ENCODE measurements at places on chromosomes 11 and 22.

DNA sequence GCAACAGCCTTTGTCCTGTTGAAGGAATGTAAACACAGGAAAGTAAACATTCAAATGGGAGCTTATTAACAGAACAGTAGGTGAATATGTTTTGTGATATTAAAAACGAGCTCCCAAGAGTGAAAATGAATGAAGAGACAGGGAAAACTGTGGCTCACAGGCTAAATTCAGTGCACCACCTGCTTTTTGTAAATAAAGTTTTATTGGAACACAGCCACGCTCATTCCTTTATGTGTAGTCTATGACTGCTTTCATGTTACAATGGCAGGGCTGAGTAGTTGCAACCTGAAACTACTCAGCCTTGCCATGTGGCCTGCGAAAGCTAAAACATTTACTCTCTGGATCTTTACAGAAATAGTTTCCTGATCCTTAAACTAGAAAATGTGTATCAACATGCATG is 136.9 kb downstream of the MYO18B start:
- DNase-seq, result no peak

- no peak for DNase-seq
Measured at GRCh38 chr11:44912270-44912987, 38.3 kb downstream of the TP53I11 start.

DNA sequence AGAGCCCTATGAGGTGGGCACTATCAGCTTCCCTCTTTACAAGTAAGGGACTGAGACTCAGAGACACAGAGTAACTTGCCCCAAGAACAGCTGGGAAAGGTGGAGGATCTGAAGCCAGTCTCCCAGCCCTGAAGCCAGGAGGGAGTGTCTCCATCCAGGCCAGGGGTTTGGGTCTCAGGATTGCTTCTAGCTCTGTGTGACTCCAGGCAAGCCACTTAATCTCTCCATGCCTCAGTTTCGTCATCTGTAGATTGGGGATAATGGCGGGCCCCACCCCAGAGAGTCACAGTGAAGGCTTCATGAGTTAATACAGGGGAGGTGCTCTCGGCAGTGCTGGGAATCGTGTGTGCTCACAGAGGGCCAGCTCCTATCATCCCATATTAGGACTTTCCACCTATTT is 10.5 kb downstream of the MAP4K2 start:
- DNase-seq, result no peak

DNA sequence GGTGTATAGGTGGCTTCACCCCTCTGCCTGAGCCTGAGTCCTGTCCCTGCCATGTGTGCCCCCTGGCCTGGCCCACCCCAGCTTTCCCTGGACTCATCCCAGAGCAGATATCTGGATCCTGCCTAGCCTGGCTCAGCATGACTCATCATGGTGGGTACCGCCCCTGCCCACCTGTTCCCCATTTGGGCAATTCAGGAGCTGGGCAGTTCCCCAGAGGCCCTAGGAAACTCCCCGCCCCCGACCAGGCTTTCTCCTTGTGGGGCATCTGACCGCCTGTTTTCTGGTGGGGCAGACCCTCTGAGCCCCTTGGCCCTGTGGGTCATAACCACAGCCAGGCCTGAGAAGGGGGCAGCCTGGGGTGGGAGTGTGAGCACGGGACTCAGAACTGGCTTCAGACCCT is 4.4 kb downstream of the TSPO start:
- no peak for DNase-seq

GRCh38 chr11:78420255-78420764 is 2.7 kb upstream of the GAB2 start:
- peak; percentile 83 for DNase-seq

GRCh38 chr22:32971276-32971675 is 86.9 kb downstream of the SYN3 start:
- DNase-seq, result no peak

GRCh38 chr11:112771851-112772250 is 189.4 kb upstream of the NCAM1 start:
- peak; percentile 58 for DNase-seq

DNA sequence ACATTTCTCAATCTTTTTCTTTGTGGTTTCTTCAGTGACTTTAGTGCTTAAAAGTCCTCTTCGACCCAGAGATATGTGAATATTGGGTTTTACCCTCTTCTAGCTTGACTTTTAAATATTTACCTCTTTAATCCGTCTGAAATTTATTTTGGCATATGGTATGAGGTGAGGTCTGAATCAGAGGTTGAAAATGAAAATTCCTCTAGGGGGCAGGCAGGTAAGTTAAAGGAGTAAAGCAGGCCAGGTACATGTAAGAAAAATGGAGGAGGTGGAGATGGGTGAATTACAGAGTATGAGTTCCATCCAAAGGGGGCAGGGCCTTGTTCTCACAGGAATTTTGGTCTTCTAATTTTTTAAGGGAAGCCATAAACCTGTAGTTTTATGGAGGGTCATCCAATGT is 263.8 kb upstream of the NARS2 start:
- DNase-seq, result no peak

DNA sequence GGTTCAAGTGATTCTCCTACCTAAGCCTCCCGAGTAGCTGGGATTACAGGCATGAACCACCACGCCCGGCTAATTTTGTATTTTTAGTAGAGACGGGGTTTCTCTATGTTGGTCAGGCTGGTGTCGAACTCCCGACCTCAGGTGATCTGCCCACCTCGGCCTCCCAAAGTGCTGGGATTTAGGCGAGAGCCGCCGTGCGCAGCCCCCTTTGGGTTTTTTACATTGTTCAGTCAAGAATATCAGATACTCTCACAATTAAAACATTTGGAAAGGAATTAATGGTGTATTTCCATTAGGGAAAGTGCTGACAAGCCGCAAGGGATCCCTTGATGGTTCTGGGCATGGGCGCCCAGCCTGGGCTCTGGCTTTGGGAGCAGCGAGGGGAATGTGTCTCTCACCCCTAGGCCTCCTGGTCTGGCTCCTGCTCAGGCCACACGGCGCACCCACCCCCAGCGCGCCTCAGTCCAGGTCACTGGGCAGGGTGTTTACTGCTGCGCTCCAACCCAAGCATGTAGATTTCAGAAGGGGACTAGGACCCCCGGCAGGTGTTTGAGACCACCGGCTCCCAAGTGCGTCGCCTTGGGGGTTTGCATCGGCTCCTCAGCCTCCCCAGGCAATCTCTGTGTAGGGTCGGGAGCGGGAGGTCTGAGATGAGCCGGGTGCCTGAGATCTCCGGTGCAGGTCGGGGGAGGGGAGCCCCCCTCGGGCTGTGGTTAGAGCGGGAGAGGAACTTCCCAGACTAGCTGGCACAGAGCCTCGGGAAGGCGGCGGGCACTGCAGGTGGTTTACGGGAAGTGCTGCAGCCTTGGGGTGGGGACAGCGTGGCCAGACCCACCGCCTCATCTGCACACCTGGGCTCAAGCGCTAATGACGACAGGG is 809 bp upstream of the IRF7 start:
- no peak for DNase-seq

- DNase-seq, result no peak
Measured at GRCh38 chr11:57071829-57072228, 83.1 kb downstream of the OR5AK2 start.

DNA sequence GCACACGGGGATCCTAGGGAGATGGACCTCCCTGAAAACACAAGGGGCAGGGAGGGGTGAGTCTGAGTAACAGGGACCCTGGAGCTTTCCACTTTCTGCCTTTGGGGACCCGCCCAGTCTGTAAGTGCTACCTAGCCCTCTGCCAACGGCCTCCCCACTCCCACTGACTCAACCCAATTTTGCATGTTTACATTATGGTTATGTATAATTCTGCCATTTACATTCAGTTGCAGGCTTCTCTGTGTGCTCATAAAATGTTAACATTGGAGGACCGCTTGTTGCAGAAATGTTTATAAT is 105.8 kb downstream of the DSCAML1 start:
- no peak for DNase-seq

DNA sequence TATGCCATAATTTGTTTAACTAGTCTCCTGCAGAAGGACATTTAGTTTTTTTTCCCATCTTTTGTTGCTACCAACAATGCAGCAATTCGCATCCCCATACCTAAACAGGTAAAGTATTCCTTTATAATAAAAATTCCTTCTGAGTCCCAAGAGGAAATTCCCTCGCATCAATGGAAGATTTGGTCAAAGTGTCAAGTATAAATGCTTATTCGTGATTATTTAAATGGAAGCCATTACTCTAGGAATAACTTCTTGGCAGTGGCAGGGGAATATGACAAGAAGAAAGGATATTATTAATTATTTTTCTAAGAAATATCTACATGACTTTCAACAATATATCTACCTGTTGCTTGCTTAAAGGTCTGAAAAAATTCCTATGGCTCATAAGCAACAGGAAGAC is 25.6 kb downstream of the RNF141 start:
- no peak for DNase-seq

DNA sequence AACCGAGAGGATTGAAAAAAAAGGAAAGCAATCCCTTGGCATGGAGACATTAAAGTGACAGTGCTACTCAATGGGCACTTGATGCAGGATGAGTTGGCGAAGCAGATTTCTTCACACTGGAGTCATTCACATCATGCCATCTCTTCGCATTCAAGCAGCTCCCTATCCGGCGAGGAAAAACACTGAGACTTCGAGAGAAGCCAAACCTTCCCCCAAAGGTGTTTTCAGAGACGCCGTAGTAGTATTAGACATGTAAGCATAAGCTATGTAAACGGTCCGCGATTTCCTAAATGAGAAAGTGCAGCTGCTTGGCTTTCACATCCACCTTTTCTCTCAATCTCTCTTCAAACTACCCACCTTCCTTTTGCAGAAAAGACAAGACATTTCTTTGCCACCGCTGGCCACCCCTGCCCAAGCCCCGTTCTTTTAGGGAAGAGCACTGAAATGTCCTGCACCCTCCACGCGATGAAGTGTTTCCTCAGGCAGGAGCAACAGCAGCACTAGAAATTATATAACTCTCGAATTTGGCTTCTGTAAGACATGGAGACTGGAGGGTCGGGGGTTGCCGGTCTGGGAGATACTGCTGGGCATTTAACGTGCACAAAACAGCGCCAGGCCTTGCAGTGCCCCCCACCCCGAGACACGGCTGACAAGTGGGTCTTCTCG is at the start of gene DLG2:
Gene DLG2 (minus strand): TSS at position 13 of the 666 bp plus-strand sequence.
- peak; percentile 52 for DNase-seq

- DNase-seq, result peak; percentile 98
Measured at GRCh38 chr11:118012083-118012669, 26.0 kb downstream of the IL10RA start.

GRCh38 chr22:48880749-48881148 is 946.9 kb downstream of the BRD1 start:
- DNase-seq, result no peak

- no peak for DNase-seq
Measured at GRCh38 chr11:16797776-16798175, 59.3 kb downstream of the C11orf58 start.

DNA sequence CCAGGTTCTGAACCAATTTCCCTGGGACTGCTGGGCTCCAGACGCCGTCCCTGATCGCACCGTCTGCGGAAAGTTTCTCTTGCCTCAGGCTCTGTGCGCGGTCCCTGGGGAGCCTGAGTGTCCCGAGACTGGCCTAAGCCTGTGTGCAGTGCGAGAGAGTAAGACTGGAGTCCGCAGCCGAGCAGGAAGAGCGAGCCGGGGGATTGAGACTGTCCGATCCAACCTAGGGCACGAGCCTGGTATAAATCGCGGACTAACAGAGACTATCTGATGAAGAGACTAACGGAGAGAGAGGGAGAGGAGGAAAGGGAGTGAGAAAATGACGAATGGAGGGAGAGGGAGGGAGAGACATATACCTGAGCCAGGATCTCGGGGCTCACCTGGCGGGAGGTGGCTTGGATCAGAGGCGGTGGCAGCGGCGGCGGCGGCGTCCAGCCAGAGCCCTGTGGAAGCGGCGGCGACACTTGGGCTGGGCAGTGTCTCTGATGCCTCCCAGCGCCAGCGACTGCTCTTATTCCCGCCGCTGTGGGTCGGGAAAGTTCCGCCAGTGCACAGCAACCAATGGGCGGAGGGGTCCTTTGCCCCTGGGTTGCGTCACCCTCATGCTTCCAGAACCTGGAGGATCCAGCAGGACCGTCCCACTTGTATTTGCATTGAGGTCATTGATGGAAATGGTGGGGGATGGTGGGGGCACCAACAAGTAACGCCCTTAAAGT is at the start of gene CALCA:
Gene CALCA (minus strand): TSS at position 487 of the 716 bp plus-strand sequence. CDS start 1,159 bp downstream, outside the sequence.
- no peak for DNase-seq

DNA sequence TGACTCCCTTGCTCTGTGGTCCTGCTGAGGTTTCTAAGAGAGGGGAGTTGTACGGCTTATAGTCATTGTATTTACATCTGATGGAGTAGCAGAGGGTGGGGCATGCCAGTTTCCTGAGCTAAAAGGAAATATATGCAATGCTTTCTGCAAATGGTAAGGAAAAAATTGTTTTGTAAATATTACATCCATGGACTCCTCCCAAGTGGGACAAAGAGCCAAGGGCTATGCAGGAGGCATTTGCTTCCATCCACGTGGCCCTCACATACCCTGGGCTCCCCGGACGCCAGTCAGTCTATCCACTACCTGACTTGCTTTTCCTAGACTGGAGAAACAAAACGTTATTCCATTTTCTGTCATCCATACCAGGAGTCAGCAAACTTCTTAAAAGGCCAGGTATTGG is 59.7 kb upstream of the PITPNB start:
- no peak for DNase-seq

GRCh38 chr22:19063581-19064353 is 58.4 kb downstream of the DGCR2 start:
- DNase-seq, result no peak

DNA sequence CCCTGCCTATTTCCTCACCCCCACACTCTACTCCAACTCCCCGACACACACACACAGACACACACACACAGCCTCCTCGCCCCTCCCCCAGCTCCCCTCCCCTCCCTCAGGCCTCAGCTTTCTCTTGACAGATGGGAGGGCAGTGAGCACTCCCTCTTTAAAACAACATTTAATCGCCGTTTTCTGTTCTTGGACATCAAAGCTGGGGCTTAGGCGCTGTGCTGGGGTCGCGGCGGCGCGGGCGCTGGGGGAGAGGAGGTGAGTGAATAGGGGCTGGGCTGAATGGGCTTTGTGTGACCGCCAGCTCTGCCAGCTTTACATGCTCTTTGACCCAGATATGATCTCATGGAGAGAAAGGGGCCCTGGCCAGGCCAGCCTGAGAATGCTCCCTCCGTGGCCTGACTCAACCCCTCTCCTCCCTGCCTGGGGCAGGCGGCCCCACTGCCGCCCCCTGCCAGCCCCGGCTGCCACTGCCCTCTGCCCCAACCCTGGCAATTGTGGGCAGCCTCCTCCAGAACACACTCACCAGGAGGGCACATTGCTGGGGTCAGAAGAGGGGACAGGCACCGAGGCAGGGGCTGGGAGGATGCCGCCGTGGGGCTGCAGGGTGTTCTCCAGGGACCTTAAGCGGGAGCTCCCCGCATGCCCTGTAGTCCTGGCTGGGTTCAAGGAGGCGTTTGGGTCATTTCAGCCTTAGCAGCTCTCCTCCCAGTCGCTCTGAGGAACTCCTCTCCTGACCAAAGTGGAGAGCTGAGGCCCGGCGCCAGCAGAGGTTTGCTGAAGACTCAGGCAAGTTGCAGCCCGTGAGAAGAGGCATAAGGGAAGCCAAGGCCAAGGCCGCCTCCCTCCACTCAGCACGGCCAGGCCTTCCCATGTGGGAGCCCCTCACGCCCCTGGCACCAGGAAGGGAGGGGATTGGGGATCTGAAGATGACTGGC is 38.3 kb upstream of the NNMT start:
- peak; percentile 30 for DNase-seq

GRCh38 chr22:32781695-32782094 is 19.8 kb upstream of the TIMP3 start:
- DNase-seq, result no peak

GRCh38 chr22:36355362-36355761 is 32.4 kb downstream of the MYH9 start:
- DNase-seq, result peak; percentile 9

GRCh38 chr11:119854521-119854920 is 125.5 kb upstream of the NECTIN1 start:
- DNase-seq, result no peak

- DNase-seq, result no peak
Measured at GRCh38 chr11:121104312-121104762, 3.3 kb downstream of the TECTA start.

GRCh38 chr11:116215471-116216113 is 557.2 kb downstream of the BUD13 start:
- DNase-seq, result no peak
